Right ventricle myocardium inferior (tissue), 1 donor: ENCODE measurements at places on chromosomes 6 and 20.
A peak's percentile ranks its signal among the peaks of the same experiment; 100 is the strongest.

GRCh38 chr20:45991616-45992015 lies 17.1 kb upstream of the MMP9 start:
- no peak for DNase-seq

DNA sequence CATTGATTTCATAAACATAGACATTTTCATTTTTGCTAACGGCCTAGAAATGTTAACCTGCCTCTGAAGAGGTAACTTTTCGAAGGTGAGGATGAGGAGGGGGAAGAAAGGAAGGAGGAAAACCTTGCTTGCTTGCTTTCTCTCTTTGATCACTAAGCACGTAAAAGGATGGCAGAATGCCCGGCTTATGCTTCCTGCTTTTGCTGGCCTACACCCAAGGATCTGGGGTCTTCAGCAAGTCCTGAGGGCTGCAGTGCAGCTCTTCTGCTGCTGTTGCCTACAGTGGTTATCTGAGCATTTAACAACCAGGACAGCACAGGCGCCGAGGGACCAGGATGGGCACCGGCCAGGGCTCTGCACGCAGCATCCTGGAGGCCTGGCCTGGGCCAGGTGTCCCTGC lies 150.8 kb upstream of the TAB2 start:
- DNase-seq, result no peak

DNA sequence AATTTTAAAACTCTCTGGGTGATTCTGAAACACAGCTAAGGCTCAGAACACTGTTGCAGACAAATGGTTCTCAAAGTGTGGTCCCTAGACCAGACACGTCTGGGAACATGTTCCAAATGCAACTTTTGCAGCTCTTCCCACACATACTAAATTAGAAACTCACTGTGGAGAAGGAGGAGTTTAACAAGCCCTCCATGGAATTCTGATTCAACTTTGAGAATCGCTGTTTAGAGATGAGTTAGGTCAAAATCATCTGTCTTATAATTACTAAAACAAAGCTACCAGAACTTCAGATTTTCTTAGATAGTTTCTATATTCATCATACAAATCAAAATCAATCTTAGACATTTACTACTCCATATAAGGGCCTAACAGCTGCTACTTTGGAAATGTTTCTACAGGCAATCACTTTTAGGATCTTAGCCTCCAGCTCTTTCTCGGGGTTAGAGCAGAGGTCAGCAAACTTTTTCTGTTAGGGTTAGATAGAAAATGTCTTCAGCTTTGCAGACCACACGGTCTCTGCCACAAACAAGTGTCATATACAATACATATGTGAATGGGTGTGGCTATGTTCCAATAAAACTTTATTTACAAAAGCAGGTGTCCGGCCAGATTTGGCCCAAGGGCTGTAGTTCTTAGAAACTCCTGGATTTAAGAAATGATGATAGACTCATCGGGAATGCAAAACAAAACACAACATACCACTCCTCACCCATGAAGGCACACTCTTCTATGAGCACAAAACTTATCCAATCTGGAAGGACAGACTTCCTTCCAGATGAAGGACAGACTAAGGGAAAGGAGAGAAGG lies 50.0 kb upstream of the ARHGAP18 start:
- DNase-seq, result no peak

- no peak for DNase-seq
Observed at GRCh38 chr6:124522335-124522734, 439.9 kb upstream of the RNF217 start.

GRCh38 chr20:15241681-15242080 lies 904.3 kb upstream of the FLRT3 start:
- no peak for DNase-seq

GRCh38 chr20:3072530-3073250 lies 1.3 kb downstream of the OXT start:
- no peak for DNase-seq

GRCh38 chr6:36949636-36950035 lies 4.9 kb upstream of the PI16 start:
- no peak for DNase-seq

DNA sequence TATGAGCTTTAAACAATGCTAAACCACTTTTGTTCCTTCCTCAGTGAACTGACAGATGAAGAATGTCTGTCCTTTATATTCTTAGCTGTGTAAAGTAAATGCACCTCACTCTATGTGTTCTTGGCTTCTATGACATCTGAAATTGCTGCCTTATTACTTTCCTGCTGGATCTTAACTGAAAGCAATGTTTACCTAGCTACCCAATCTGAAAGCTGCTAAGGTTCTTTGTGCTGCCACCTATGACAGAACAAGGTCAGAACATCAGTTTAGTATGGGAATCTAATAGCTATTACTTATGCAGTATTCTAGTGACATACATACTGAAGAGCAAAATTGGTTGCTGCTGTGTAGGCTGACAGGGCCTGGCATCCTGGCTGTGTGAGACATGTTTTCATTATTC lies 444.1 kb downstream of the KHDRBS2 start:
- DNase-seq, result no peak

- DNase-seq, result no peak
Observed at GRCh38 chr20:44054849-44055248, 132.1 kb downstream of the JPH2 start.

DNA sequence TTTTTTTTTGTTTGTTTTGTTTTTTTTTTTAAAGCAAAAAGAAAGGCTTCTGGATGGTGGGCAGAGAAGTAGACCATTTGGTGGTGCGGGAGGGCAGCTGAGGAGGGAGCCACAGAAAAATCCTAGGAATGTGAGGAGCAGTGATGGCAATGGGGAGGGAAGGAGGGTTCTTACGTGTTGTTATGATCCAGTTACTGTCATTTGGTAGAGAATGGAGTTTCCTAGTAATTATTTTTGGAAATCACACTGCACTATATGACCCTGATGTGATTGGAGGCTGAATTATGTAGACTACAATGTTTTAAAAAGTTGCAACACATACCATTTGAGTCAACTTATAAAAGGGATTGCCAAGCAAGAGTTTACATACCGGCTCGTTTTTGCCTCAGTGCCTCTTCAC lies 22.1 kb downstream of the ADGRF5 start:
- DNase-seq, result no peak

- DNase-seq, result no peak
Observed at GRCh38 chr6:5103250-5103649, 18.1 kb downstream of the PPP1R3G start.

DNA sequence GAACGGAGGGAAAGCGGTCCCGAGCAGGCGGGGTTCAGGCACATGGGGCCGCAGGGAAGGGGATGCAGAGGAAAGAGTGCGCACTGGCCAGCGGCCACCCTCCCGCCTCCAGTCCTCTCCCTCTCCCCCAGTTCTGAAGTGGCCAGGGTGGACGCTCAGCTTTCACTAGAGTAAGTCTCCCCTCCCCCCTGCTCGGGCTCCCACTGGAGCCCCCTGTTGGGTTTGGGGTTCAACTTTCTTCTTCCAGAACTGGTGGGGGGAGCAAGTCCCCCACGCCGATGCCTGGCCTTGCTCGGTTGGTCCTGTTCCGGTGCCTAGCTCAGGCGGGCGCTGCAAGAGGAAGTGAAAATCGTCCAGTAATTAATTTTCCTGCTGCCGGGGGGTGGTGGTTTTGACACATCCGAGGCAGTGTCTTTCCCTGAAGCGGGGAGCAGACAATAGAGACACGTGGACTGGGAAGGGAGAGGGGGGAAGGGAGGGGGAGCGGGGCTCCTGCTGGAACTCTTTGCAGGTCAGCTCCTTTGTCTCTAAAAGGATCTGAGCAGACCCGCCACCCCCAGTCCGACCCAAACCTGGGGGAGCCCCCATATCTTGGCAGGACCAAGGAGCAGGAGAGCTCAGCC lies 824 bp upstream of the SCRT2 start:
- DNase-seq, result no peak

GRCh38 chr20:6501061-6501460 lies 266.4 kb upstream of the BMP2 start:
- DNase-seq, result no peak

DNA sequence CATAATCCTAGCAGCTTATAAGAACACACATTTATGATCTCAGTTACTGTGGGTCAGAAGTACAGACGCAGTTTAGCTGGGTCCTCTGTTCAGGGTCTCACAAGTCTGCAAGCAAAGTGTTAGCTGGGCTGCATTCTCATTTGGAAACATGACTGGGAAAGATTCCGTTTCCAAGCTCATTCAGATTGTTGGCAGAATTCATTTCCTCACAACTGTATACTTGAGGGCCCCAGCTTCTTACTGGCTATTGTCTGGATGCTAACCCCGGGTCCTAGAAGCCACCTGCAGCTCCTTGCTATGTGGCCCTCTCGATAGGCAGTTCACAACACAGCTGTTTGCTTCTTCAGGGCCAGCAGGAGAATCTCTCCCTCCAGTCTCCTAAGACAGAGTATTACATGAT lies 13.1 kb downstream of the TCP11 start:
- no peak for DNase-seq

GRCh38 chr20:20014659-20015058 lies 2.5 kb upstream of the NAA20 start:
- no peak for DNase-seq

DNA sequence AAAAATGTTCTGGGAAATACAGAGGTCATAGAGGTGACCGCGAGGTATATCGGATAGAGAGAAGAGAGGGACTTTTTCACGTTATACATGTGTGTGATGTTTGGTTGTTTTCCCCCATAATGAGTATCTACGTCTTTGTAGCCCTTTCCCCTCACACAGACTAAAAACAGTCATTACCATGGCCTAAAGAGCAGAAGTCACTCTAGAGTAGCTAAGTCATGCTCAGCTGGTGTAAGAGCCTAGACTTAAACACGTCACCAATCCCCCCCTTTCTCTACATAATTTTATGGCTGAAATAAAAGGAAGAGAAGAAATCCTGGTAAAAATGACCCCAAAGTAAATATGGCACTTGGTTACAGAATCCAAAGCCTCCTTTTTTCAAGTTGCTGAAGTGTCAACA lies 6.0 kb upstream of the BEND3 start:
- DNase-seq, result no peak

DNA sequence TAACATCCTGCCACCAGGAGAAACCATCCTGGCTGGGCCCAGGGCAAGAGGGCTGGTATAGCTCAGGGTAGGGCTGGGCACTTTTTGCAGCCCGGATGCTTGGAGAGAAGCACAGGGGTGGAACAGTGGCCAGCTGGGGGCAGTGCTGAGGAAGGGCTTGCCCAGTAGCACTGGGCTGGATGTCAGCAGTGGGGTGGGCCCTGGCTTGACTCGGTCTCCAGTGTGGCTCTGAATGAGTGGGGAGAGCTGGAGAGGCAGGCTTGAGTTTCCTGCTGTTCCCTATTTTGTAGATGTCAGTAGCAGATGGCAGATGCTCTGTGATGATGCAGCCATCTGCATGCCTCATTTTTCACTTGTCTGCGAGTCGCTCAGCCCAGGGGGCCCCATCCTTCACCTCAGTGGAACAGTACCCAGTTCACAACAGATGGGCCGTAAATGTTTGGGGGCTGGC lies 56.3 kb upstream of the TULP1 start:
- peak; percentile 80 for DNase-seq

- no peak for DNase-seq
Observed at GRCh38 chr6:149235130-149235561, 82.4 kb upstream of the TAB2 start.

DNA sequence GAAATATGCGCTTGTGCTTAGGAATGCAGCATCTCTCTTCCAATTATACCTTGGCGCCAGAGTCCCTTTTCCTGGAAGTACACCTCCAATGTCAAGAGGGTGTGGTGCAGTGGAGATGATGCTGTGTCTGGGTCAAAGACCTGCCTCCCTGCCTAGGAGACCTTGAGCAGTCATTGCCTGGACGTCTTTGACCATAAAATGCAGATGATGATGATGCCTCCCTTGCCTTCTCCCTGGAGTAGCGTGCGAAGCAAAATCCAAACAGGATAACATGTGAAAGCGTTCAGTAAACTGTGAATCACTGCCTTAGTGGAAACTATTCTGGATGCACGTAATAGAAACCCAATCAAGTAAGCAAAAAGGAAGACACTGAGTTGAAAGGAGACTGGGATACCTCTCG lies 97.4 kb upstream of the ARMC2 start:
- no peak for DNase-seq

- DNase-seq, result no peak
Observed at GRCh38 chr20:13338999-13339411, 117.9 kb downstream of the ISM1 start.

DNA sequence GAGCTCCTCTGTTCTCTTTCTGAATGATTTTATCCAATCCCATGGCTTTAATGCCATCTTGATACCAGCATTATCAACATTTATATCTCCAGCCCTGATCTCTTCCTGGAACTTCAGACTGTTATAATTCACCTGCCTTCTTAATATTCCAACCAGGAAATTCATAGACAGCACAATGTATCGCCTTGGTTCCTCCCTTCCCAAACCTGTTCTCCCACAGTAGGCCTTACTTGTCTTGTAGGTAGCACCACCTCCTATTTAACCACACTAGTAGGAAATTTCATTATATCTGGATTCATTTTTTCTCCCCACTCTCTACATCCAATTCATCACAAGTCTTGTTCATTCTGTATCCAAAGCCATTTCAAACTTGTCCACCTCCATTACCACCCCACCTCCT lies 106.3 kb upstream of the SHLD1 start:
- DNase-seq, result no peak

DNA sequence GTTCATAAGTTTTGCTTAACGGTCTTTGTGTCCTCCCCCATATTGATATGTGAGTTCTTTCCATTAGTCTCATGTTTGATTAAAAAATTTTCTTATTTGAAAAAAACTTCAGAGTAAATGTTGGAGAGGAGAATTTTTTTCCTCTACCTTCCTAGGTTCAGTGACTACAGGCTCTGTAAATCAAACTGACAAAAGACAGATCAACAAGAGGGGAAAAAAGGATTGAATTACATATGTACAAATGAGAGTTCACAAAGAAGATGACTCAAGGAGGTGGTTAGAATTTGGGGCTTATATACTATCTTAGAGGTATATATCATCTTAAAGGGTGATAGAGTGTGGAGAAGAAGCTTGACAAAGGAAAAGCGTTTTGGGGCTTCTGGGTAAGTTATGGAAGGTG lies 5.6 kb downstream of the TMC2 start:
- no peak for DNase-seq

- DNase-seq, result no peak
Observed at GRCh38 chr20:58160451-58161061, 67.9 kb downstream of the ANKRD60 start.

DNA sequence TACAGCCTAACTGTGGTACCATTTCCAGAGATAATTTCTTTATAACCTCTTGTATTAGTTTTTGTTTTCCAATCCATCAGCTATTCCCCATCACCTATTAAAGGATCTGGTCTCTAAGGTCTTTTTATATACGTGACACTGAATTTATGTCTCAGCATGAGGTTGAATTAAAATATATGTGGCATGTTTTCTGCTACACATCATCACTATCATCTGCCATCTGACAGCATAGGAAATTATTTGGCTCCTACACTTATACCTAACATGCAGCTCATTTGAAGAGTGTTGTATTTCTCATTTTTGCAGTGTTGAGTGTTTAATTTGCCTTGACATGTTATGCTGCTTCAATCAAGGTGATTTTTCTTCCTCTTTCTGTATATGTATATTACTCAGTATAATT lies 100.3 kb downstream of the LIN28B start:
- DNase-seq, result no peak

GRCh38 chr6:133983099-133983939 lies 30.3 kb downstream of the TBPL1 start:
- DNase-seq, result peak; percentile 72

GRCh38 chr6:43972179-43972912 lies 154.9 kb downstream of the MRPL14 start:
- DNase-seq, result no peak
